H1 (cell line): ENCODE measurements at places on chromosomes 2 and 18.

GRCh38 chr2:44934983-44935728 is 6.3 kb upstream of the SIX3 start:
- peak; percentile 80 for DNase-seq

- DNase-seq: no peak
Measured at GRCh38 chr2:40488101-40488601, 36.3 kb upstream of the SLC8A1 start.

GRCh38 chr2:21041462-21041861 is 2.4 kb downstream of the APOB start:
- no peak for DNase-seq

DNA sequence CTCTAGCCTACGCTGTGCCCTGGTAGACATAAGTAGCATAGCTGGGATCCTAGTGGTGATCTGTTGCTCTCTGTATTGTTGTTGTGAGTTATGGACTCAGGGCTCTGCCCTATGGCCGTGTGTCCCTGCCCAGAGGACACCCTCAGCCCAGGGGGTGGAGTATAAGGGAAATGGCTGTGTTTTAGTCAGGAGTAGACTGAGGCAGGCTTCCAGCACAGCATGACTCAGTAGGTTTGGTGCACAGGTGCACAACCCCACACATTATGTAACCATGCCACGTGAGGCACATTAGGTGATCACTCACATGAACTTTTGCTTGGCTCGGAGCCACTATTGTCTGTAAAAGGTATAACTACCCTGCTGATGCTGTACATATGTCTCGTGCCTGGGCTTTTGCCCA is 59.9 kb upstream of the PEX13 start:
- DNase-seq: no peak

- no peak for DNase-seq
Measured at GRCh38 chr2:231364061-231364460, 31.4 kb upstream of the B3GNT7 start.

DNA sequence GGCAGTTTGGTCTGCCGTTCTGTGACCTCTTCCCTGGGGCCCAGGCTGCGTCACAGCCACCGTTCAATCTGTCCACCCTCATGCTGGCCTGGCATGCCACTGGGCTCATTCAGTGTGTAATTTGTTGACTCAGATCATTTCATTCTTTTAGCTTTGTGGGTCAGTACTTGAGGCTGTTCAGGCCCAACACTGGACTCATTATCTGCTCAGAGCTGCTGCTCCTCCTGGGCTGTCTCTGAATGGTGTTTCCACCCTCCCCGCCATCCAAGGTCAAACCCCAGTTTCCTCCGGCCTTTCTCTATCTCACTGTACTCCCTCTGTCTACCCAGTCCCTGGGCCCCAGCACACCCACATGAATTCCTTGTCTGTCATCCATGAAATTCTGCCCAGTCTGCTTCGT is 152.4 kb upstream of the NCK2 start:
- DNase-seq: no peak

DNA sequence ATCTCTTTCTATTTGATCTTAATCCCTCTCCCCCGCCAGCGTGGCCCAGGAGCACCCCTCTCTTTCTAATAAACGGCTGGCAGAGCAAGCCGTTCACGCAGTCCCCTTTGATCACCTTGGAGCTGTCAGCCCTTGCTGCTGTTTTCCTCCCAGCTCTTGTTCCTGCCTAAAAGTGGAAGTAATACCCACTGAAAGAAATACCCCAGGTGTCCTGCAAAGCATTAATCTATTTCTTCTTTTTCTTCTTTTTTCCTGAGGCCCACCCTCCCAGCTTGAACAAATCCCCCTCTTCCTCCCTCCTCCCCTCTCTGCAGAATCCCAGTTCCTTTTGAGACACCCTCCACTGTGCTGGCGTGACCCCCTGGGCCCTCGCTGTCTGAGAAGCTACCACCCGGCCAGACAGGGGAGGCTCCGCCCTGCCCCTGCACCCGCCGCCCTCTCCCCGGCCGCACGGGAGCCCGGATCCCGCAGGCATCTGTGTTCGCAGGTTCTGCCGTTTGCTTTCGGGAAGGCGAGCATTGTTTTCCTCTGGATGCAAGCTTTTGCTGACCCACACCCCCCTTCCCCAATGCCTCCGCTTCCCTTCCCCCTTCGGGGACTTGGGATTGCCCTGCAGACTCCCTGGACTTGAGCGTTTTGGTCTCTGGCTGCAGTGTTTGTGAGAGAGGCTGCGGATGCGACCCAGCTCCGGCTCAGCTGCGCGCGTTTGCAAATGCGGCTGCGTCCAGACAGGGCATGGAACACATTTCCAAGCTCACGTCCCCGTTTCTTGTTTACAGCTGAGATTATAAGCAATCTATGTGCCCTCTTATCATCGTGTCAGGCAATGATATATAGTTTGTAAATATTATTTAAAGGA is 631.5 kb downstream of the NYAP2 start:
- DNase-seq: peak; percentile 68

GRCh38 chr2:12169721-12170120 is 423.3 kb downstream of the LPIN1 start:
- DNase-seq: no peak

- DNase-seq: no peak
Measured at GRCh38 chr2:47535073-47535472, 132.1 kb downstream of the MSH2 start.

DNA sequence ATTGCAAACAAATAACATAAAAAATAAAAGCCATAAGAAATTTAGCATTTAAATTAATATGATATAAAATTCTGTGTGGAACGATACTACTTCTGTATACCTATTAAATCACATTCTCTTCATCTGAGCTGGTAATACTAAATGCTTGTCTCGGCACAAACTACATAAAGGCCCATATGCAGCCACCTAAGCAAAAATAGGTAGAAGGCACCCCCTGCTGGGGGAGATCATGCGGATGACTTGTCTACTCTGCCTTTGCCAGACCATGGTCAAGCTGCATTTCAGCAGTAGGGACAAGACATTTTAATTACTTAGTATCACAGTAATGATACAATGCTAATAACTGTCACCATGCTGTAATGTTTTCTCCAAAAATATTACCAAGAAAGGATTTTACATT is 108.0 kb downstream of the CDH19 start:
- peak; percentile 85 for DNase-seq

GRCh38 chr2:114550895-114551793 is 108.7 kb downstream of the DPP10 start:
- peak; percentile 41 for DNase-seq

DNA sequence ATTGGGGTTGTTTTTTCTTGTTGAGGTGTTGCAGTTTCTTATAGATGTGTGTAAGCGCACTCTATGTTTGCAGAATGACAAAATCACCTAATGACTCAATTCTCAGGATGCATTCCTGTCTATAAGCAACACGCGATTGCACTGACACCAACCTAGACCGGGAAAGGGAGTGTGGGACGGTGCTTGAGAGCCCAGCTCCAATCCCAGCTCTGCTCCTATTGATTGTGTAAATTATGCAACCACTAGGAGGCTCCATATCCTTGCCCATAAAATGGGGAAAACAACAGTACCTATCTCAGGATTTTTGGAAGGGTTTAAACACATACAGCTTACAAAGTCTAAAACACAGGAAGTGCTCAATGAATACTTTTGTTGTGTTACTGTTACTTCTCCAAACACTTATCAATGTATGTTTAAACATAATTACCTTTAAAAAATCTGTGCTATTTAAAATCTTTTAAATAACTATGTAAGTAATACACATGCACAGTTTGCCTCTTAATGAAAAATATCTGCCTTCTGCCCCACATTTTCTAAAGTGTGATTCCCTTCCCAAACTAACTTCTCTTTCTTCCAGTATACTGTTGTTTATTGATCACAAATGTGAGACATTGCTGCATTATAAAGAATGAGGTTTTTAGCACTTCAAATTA is 132.5 kb downstream of the SPHKAP start:
- peak; percentile 31 for DNase-seq
